T-helper 22 cell (primary cell): ENCODE measurements at places on chromosomes 2 and 18.

DNA sequence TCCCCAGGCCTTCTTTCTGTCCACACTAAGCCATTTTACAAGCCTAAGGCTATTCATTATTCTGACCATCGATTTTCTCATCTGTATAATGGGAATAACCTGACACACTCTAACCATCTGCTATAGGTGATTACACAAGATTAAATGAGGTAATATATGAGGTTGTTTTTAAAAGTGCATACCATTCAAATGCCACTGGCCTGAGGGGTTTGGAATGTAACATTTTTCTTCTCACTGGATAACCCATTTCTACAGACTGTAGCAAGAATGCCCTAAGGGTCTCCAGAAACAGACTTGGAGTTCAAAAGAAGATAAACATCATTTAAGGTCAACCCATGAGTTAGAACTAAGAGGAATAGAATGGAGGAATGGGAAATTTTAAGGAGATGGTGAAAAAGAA, 111.7 kb upstream of the SETBP1 start:
- no peak for DNase-seq

GRCh38 chr2:27545348-27546141, 37.3 kb upstream of the ZNF512 start:
- DNase-seq, result no peak

GRCh38 chr2:88538362-88538917, 85.9 kb upstream of the FOXI3 start:
- no peak for DNase-seq

DNA sequence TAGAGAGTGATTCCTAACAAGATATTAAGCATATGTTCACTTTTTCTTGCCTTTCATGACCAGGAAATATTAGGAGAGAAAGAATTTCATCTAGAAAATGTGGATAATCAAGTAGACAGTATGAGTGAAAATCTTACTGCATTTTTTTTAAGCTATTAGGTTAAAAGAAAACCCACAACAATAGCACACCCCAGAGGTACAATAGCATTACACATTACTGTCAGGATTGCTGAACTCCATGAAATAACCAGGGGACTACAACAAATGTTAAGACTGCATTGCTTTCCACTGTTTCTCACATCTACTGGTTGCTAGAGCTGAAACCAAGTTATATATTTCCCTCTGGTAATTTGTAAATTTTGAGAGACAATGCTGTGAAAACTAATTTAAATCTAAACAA, 33.7 kb downstream of the KLF7 start:
- DNase-seq, result no peak

GRCh38 chr2:232540441-232541041, 1.0 kb downstream of the CHRNG start:
- DNase-seq, result no peak

GRCh38 chr2:36770542-36771287, 74.2 kb downstream of the VIT start:
- no peak for DNase-seq

GRCh38 chr2:140658760-140659692, 1471.8 kb downstream of the LRP1B start:
- DNase-seq, result no peak

DNA sequence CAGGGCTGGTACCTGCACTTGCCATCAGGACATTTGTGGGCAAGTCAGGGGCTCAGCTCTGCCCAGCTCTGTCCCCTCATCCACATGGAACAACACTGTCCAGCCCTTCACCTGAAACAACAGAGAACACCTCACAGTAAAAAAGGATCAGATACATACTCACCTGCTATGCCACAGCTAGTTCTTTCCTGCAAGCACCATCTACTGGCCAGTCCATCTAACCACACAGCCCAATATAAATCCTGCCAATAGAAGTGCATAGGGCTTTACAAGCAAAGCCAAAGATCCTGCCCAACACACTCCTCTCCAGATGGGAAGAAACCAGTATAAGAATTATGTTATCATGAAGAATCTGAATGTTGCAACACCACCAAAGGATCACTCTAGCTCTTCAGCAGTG, 52.2 kb upstream of the GALNT13 start:
- DNase-seq, result no peak

- DNase-seq, result no peak
Measured at GRCh38 chr2:46336283-46336959, 39.2 kb downstream of the EPAS1 start.

- no peak for DNase-seq
Measured at GRCh38 chr2:215436705-215437565, 1.1 kb upstream of the FN1 start.

GRCh38 chr2:205902041-205902899, 183.7 kb downstream of the INO80D start:
- no peak for DNase-seq

GRCh38 chr2:101658387-101658786, 39.1 kb upstream of the MAP4K4 start:
- no peak for DNase-seq

DNA sequence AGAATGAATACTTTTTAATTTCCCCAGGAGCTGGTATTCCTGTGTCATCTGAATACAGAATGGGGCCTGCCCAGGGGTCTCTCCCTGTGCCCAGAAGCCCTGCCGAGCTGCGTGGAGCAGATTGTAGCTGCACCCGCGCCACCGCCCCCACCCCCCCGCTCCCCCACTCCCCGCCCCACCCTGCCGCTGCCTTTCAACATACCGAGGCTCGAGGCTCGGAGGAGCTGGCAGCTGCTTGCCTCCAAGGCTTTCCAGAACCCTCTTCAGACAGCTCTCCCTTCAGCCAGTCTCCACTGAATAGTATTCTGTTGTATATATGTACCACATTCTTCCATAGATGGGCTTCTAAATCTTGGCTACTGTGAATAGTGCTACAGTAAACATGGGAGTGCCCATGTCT, 150.7 kb downstream of the TSN start:
- DNase-seq, result no peak

DNA sequence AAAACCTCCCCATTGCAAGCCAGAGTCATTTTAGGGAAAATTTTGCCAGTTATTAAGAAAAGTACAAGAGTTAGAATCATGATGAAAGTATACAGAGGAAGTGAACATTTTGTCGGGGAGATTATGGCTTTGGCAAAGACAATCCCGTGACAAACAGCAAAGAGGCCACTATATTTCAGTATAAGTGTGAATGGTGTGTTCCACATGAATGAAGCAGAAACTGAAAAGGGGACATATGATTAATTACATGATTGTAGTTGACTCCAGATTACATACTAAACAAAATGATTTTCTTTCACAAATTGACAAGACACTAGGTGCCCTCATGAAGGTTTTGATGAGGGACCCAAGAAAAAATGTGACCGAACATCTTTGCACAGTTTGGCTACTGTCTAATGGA, 42.0 kb downstream of the SP140 start:
- no peak for DNase-seq

DNA sequence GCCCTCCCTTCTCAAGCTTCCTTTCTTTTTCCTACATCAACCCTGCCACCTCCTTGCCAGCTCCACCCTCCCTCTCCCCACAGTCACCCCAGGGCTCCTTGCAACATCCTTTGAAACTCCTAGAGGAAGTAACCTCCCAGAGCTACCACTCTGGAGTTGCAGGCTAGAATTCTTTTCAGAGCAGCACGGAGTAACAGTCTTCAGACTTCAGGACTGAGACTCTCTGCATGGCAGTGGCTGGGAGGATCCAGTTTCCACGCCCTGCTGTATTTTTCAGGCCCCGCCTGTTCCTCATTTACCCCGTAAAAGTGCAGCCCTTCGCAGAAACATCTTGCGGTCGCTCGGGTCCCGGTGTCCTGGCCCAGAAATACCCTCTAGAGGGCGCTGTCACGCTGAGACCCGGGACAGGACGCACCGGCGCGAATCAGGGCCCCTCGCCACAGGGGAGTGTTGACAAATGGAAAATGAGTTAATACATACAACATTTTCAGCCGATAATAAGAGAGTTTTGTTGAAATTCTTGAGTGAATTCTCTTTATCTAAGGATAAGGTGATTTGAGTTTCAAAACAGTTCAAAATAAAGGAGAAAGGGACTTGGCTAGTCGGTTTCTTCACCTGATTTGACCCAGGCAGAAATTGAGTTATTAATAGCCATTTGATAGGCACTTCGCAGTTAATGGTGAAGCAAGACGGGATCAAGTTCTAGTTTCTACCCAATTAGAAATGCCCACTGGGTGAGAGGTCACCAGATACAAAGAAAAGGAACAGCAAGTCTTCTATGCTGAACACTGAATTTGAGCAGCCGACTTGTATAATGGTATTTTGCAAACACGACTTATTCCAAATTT, 18.5 kb upstream of the NTSR2 start:
- peak; percentile 42 for DNase-seq

DNA sequence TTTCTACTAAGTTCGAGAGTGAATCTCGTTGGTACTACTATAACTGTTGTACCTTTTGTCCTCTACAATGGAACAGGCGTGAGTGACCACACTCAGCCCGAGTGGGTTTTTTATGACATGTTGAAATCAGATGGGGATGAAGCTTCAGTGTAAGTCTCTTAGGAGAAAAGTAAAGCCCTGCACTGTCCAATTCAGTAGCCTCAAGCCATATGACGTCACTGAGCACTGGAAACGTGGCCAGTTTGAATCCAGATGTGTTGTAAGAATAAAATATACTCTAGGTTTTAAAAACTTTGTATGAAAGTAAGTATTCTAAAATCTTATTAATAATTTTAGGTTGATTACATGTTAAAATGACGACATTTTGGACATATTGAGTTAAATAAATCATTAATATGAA, 101.7 kb upstream of the SP3 start:
- no peak for DNase-seq

GRCh38 chr18:60585670-60586069, 213.1 kb upstream of the MC4R start:
- DNase-seq, result no peak

- DNase-seq, result peak; percentile 26
Measured at GRCh38 chr2:10124538-10125045, 2.1 kb downstream of the RRM2 start.

DNA sequence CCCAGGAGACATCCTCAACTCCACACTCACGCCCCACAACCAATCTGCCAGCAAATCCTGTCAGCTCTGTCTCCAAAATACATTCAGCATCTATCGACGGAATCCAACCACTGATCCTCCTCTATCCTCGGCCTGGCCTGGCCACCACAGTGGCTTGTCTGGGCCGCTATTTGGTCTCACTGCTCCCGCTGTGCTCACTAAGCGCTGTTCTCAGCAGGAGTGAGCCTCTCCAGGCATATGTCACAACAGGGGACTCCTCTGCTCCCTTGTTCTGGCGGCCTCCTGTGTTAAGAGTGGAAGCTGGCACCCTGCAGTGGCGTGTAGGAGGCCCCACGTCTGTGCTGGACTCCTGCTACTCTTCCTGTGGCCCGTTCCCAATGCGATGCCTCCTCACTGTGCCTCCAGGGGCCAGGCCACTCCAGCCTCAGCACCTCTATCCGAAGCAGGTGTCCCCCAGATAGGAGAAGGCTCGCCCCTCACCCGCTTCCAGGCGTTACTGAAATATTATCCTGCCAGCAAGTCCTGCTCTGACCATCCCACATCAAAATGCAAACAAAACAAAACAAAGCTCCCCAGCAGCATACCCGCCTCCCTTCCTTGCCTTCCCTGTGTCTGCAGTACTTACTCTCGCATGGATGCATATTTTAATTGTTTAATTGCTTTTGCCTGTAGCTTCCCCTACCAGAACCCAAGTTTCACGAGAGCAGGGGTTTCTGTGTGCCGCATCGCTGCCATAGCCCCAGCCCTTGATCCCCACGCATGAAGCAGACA, 39.9 kb downstream of the CENPO start:
- no peak for DNase-seq

DNA sequence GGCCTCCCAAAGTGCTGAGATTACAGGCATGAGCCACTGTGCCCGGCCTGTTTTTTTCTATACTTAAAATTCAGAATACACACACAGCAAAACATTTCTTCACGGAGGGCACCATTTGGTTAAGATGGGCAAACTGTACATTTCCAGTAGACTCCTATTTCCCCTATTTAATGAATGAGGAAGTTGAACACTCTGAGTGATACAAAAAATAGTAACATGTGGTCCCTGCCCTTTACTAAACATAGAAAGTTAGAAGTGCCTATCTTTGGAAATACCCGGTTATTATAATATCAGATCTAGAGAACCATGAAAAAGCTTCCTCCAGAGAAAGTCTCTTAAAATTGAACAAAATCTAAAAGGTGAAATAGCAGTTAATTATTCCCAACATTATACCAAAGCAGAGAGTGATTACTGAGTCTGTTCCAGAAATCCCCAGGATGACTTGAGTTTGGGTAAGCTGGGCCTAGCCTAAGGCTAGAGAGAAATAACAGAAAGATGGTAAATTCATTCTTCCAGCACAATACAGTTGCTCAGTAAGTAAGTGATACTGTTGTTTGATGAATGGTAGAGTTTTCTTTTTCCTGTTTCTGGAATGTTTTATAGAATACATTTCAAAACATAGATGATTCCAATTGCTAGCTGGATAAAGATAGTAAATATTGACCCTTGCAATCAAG, 23.3 kb upstream of the RMC1 start:
- no peak for DNase-seq

DNA sequence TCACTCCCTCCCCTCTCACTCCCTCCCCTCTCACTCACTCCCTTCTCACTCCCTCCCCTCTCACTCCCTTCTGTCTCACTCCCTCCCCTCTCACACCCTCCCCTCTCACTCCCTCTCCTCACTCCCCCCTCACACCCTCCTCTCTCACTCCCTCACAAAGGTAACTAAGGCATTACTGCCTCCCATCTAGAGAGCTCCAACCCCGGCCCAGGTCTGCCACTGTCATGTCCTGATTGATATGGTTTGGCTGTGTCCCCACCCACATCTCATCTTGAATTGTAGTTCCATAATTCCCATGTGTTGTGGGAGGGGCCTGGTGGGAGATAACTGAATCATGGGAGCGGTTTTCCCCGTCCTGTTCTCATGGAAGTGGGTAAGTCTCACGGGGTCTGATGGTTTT, 359.9 kb upstream of the MYT1L start:
- no peak for DNase-seq

DNA sequence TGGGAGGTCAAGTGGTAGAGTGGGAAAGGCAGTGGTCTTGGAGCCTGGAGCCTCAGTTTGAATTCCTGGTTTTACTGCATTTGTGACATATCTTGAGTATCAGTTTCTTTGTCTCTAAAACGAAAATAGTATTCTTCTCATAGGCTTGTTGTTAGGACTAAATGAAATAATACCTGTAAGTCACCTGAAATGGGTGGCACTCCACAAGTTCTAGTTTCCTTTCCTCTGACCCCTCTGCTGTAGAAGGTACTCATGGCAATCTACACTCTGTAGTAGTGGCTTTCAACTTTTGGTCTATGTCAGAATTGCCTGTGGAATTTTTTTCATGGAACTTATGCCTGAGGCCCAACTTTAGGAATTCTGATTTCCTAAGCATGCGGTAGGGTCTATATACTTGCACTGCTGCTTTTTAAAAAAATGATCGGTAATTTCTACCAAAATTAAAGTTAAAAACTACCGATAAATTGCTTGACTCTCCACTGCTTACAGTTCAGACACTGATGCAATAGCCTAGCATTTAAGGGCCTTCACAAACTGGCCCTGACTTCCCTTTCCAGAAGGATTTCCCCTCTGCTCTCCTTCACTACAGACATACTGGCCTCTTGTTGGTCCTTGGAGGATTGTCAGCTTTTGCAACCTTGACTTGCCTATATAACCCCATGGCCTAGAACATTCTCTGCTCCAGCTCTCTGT, 47.2 kb downstream of the PLEK start:
- no peak for DNase-seq

- no peak for DNase-seq
Measured at GRCh38 chr2:165901620-165902298, 51.8 kb downstream of the TTC21B start.
